ENCODE measurements at places on chromosomes 5 and 9. TPM values are rescaled to one million over a fixed set of nuclear protein-coding genes. Genes with fewer than 3 reads are reported as not detected.

KIF20A gene
- 12.9 TPM for total RNA-seq

TAF11L9 gene
- total RNA-seq, result not detected

ERCC8 gene
- 42.7 TPM for total RNA-seq

F2RL2 gene
- total RNA-seq, result 4.0 TPM

NKD2 gene
- total RNA-seq, result 18.0 TPM

IGFBPL1 gene
- 11.7 TPM for total RNA-seq

VCAN gene
- 308 TPM for total RNA-seq

NEK6 gene
- 47.9 TPM for total RNA-seq

SCGB3A2 gene
- total RNA-seq, result not detected

SLC34A1 gene
- total RNA-seq, result not detected

ZDHHC11 gene
- total RNA-seq, result 10.3 TPM

SLC23A1 gene
- total RNA-seq, result not detected

SPINK7 gene
- total RNA-seq, result not detected

FBXW5 gene
- total RNA-seq, result 101 TPM

GRIN1 gene
- total RNA-seq, result 12.7 TPM

NOXA1 gene
- 4.2 TPM for total RNA-seq

Data from camera-type eye (tissue), 1 donor.